Upper lobe of right lung (tissue), 1 donor: ENCODE measurements at places on chromosomes 12 and 14.
A peak's percentile ranks its signal among the peaks of the same experiment; 100 is the strongest.

DNA sequence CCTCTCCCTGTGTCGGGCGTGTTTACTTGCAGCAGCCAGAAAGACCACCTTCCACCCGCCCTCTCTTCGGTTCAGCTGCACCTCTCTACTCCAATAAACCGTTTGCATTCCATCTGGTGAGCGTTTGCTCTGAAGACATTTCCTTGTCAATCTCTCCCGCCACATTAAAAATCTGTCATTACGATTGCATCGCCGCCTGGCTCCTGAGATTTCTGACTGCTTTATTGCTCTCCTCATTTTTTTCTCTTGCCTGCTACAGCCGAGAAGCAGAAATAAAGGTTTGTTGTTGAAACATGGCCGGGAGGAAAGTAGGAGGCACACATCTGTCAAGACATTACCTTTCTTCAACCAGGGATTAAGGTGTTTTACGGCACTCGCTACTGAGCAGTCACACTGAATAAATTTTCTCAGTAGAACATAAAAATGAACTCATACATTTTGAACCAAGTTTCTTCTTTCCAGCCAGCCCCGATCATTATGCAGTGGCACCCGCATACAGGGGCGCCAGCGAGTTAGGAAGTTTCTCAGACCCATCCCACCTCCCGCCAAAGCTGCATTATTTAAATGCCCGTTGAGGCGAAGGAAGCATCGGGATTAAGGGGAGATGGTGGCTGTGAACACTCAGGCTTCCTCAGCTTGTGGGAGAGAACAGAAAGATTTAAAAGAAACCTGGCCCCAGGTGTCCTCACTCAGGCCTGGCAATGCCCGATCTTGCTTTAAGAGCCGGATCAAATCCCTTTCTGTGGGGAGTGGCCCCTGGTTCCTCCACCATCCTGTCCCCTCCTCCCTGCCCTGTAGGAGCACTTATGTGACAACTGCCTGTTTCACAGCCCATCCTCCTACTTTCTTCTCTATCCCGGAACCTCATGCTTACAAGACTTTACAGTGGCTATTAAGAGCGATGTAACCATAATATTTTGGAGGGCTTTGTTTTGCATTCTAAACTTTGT, 1108.9 kb downstream of the BCL11B start:
- no peak overlapping the region for H3K4me3 ChIP-seq
- H3K27me3 ChIP-seq: no peaks in the 10 kb centered on the region
- no peaks in the 10 kb centered on the region for H3K4me1 ChIP-seq

- H3K36me3 ChIP-seq: no peaks in the 10 kb centered on the region
- no peaks in the 10 kb centered on the region for H3K4me1 ChIP-seq
- no peaks in the 10 kb centered on the region for H3K27me3 ChIP-seq
- H3K4me3 ChIP-seq: no peak overlapping the region
- H3K27ac ChIP-seq: no peak overlapping the region
Observed at GRCh38 chr12:74490390-74491064, 47.1 kb upstream of the ATXN7L3B start.

GRCh38 chr12:105677672-105678071, 347.2 kb downstream of the C12orf75 start:
- no peaks in the 10 kb centered on the region for H3K36me3 ChIP-seq
- no peak for DNase-seq
- H3K4me3 ChIP-seq: no peak overlapping the region
- H3K4me1 ChIP-seq: peaks cover 20% of the 10 kb centered on the region
- no peak overlapping the region for H3K27ac ChIP-seq

- H3K27ac ChIP-seq: peak overlapping the region; percentile 76
- no peak for DNase-seq
- H3K4me3 ChIP-seq: peak overlapping the region; percentile 42
- H3K36me3 ChIP-seq: no peaks in the 10 kb centered on the region
Observed at GRCh38 chr12:91177381-91177780, 5.2 kb downstream of the DCN start.

GRCh38 chr14:85572845-85573244, 42.9 kb downstream of the FLRT2 start:
- no peaks in the 10 kb centered on the region for H3K4me1 ChIP-seq
- no peak for DNase-seq
- H3K27ac ChIP-seq: no peak overlapping the region
- H3K4me3 ChIP-seq: no peak overlapping the region
- no peaks in the 10 kb centered on the region for H3K36me3 ChIP-seq
- H3K27me3 ChIP-seq: no peaks in the 10 kb centered on the region

- H3K4me3 ChIP-seq: no peak overlapping the region
- DNase-seq: no peak
- peaks cover 10% of the 10 kb centered on the region for H3K4me1 ChIP-seq
- no peaks in the 10 kb centered on the region for H3K36me3 ChIP-seq
- no peaks in the 10 kb centered on the region for H3K27me3 ChIP-seq
Observed at GRCh38 chr14:71554959-71555612, 377.1 kb upstream of the RGS6 start.

DNA sequence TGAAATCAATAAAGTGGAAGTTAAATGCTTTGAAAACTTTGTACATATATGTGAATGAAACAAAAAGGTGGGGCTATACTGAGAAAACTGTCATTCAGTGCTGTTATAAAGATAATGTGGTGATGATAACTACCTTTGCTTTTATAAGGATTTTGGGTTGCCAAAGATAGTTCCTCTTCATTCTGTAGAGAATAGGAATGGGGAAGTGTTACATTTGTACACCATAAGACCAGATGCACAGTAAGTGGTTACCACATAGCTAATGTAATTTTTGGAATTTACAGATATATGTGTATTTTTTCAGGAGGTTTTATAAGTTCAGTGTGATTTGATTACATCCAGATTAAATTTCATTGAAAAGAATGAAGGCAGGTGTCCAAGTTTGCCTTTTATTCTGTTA, 18.1 kb downstream of the RAB21 start:
- no peak for DNase-seq
- peaks cover 67% of the 10 kb centered on the region for H3K36me3 ChIP-seq
- H3K4me1 ChIP-seq: peaks cover 4% of the 10 kb centered on the region

GRCh38 chr12:51415931-51416330, 8.7 kb upstream of the SLC4A8 start:
- H3K27ac ChIP-seq: no peak overlapping the region
- no peaks in the 10 kb centered on the region for H3K4me1 ChIP-seq
- H3K36me3 ChIP-seq: no peaks in the 10 kb centered on the region
- DNase-seq: no peak

DNA sequence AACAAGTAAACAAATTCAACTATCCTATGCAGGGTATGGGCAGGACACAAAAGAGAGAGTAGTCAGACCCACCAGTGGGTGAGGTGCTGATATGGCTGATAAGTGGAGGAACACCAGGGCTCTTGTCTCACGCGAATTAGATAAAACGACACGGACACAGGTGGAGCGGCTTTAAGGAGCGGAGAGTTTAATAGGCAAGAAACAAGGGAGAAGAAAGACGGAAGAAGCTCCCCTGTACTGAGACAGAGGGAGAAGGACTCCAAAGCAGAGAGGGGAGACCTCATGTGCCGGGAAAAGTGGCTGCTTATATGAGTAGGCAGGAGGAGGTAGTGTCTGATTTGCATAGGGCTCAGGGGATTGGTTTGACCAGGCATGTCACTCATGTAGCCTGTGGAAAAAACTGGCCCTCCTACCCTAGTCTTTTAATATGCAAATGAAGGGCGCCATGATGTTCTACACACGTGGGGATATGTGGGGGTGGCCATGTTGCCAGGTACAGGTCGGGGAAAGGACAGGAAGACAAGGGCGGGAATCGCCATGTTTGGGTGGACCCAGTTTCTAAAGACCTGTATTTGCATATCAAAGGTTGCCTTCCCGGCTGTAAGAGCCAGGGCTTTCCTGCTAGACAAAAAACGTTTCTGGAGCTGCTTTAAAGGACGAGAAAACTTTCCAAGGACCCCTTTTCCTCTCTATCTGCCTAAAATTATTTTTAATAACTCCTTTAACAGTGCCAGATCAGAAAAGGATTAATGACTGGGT, 28.8 kb downstream of the RPGRIP1 start:
- peak; percentile 85 for DNase-seq
- no peaks in the 10 kb centered on the region for H3K27me3 ChIP-seq
- peak overlapping the region; percentile 78 for H3K27ac ChIP-seq
- H3K36me3 ChIP-seq: no peaks in the 10 kb centered on the region
- peaks cover 7% of the 10 kb centered on the region for H3K4me1 ChIP-seq

DNA sequence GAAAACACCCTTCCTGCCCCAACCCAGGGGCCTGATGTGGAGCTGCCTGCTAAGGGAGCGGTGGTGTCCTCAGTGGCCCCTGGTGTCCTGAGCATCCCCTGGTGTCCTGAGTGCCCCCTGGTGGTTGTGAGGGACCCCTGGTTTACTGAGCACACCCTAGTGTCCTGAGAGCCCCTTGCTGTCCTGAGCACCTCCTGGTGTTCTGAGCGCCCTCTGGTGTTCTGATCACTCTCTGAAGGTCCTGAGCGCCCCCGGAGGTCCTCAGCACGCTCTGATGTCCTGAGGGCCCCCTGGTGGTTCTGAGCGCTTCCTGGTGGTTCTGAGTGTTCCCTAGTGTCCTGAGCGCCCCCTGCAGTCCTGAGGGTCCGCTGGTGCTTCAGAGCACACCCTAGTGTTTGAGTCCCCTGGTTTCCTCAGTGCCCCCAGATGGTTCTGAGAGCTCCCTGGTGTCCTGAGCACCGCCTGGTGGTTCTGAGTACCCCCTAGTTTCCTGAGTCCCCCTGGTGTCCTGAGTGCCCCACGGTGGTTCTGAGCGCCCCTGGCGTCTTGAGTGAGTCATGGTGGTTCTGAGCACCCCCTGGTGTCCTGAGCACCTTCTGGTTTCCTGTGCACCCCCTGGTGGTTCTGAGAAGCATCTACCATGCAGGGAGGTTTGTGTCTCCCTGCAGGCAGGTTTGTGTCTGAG, 1004.2 kb downstream of the TMEM121 start:
- H3K4me3 ChIP-seq: no peak overlapping the region
- DNase-seq: no peak
- H3K27ac ChIP-seq: no peak overlapping the region

DNA sequence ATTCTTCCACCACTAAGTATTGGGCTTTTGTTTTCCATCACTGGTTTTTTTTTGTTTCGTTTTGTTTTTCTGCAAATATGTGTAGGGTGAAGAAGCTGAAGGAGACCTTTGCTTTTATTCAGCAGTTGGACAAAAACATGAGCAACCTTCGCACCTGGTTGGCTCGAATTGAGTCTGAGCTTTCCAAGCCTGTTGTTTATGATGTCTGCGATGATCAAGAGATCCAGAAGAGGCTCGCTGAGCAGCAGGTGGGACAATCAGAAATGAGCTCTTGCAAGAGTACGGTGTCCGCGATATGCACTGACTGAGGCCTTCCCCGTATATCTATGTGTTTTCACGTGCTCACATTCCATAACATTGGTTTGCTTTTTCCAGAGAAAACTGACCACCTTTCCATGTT, 91.5 kb downstream of the ESR2 start:
- no peak overlapping the region for H3K27ac ChIP-seq
- no peaks in the 10 kb centered on the region for H3K27me3 ChIP-seq
- no peak overlapping the region for H3K4me3 ChIP-seq
- DNase-seq: no peak
- H3K36me3 ChIP-seq: no peaks in the 10 kb centered on the region
- H3K4me1 ChIP-seq: peaks cover 17% of the 10 kb centered on the region

- H3K27me3 ChIP-seq: no peaks in the 10 kb centered on the region
- no peak for DNase-seq
- no peak overlapping the region for H3K27ac ChIP-seq
- H3K36me3 ChIP-seq: no peaks in the 10 kb centered on the region
Observed at GRCh38 chr14:80764496-80764895, 177.0 kb downstream of the CEP128 start.

- H3K36me3 ChIP-seq: no peaks in the 10 kb centered on the region
- H3K27me3 ChIP-seq: no peaks in the 10 kb centered on the region
- H3K4me3 ChIP-seq: no peak overlapping the region
- no peak for DNase-seq
- no peaks in the 10 kb centered on the region for H3K4me1 ChIP-seq
Observed at GRCh38 chr12:3795492-3796133, 42.7 kb upstream of the CRACR2A start.

DNA sequence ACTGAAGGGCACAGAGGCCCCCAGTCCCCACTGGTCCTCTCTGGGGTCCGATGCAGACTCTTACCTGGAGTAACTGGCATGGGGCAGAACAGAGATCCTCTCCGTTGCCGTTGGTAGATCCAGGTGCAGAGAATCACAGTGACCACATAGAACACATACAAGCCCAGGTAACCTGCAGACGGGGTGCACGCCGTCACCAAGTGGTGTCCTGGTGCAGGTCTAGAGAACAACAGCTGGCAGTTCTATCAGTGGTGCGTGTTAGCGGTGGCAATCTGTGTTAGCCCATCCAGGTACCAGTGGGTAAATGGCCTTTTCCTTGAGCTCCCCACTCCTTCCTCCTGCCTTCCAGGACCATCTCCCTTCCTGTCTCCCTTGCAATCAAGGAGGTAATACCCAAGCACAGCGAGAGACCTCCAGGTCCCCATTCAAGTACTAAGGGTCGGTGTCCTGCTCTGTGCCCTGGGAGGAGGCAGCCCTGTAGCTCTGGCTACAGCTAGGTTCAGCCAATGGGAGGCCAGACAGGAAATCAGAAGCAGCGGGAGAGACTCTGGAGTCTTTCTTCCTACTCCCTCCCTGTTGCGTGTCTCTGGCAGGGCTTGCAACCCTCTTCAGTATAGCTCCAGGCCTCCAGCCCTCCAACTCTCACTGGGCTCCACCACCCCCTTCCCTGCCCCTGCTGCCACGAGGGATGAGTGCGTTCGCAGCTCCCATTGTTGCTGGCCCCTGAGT, 15.8 kb downstream of the SLC8B1 start:
- H3K4me1 ChIP-seq: no peaks in the 10 kb centered on the region
- no peaks in the 10 kb centered on the region for H3K27me3 ChIP-seq
- peaks cover 65% of the 10 kb centered on the region for H3K36me3 ChIP-seq
- no peak overlapping the region for H3K27ac ChIP-seq
- DNase-seq: no peak

- peak within 1 kb of the TSS; percentile 91 for H3K4me3 ChIP-seq
- H3K4me1 ChIP-seq: peaks cover 21% of the 10 kb centered on the region
- H3K36me3 ChIP-seq: no peaks in the 10 kb centered on the region
- peak; percentile 88 for DNase-seq
- H3K27ac ChIP-seq: peak within 1 kb of the TSS; percentile 93
Observed at GRCh38 chr14:50396631-50397389, at the start of gene CDKL1. Gene CDKL1 (minus strand): TSS chr14:50396881. CDS start chr14:50395868, 1,013 bp downstream.

GRCh38 chr14:64442300-64442988, 22.9 kb upstream of the AKAP5 start:
- no peak for DNase-seq
- H3K36me3 ChIP-seq: peaks cover 35% of the 10 kb centered on the region
- H3K27me3 ChIP-seq: no peaks in the 10 kb centered on the region
- H3K4me1 ChIP-seq: peaks cover 7% of the 10 kb centered on the region
- H3K4me3 ChIP-seq: no peak overlapping the region
- no peak overlapping the region for H3K27ac ChIP-seq
